ENCODE measurements at places on chromosomes 4 and X.
A peak's percentile ranks its signal among the peaks of the same experiment; 100 is the strongest.

- DNase-seq, result no peak
Measured at GRCh38 chr4:13522282-13523104, 21.8 kb downstream of the NKX3-2 start.

GRCh38 chrX:10107483-10107882 lies 49.3 kb upstream of the CLCN4 start:
- no peak for DNase-seq

DNA sequence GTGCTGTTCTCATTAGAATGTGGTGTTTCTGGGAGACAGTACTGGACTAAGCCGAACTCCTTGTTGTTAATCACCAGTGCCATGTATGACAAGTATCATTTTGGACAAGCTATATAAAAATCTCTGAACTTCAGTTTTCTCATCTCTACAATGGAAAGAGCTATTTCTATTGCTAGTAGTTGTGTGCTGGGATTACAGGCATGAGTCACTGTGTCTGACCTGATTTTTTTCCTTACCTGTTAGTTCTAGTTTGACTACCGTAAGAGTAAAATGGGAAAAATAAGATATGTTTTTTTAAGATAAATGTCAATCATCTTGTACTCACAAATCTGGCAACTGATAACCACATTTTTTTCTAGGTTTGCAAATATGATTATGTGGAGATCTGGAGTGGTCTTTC lies 192.3 kb downstream of the TLL1 start:
- no peak for DNase-seq

GRCh38 chr4:13493793-13494192 lies 9.7 kb upstream of the RAB28 start:
- no peak for DNase-seq

GRCh38 chr4:74738464-74739143 lies 55.7 kb downstream of the BTC start:
- DNase-seq, result peak; percentile 51

DNA sequence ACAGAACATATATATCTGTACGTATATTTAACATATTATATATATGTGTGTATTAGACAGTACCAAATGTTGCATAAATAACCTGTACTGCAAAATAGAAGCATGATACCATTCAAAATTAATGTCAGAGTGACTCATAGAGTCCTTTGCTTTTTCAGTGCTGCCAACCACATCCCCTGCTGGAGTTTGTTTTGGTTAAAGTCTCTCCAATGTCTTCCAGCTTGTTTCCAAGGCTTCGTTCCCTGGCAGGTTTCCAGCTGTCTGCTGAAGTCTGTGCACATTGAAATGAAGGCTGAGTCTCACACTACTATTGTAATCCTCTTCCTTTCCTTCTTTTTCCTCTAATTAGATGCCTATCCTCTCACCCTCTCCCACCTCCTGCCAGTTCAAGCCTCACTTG lies 14.9 kb downstream of the NRK start:
- peak; percentile 60 for DNase-seq

DNA sequence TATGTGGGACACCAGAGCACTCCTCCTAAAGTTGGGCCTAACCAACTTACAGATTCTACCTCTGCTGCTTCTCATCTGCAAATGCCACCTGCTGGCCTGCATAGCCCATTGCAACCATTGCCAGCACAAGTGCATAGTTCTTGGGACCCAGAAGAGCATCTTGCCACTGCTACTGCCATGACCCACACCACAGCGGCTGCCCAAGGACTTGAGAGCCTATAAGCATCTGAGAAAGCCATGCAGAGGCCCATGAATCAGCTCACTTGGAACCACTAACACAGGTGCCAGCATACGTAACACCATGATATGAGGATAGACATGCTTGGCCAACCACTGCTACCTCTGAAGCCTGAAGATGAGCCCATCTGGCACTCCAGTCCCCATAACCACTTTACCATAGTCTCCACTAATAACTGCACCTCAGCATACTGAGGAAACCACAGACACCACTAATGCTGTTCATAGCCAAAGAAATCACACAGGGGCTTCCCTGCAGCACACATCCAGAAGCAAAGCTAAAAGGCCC lies 258.1 kb upstream of the AGTR2 start:
- DNase-seq, result no peak

DNA sequence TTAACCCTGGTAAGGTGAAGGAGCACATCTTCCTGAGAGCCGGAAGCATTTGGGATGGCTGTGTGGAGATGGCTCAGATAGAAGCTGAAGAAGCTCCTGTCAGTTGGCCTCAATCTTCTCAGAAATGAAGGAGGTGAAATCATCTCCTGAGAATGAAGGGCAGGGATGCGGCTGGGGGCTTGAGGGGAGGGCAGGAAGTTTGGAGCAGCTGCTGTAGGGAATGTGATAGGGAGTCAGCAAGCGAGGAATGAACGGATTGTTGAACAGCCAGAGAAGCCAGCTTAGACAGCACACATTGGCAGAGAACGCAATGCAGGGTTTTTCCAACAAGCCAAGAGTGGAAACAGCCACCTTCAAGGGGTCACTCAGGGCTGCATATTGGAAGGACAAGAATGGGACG lies 10.0 kb downstream of the KCNE5 start:
- DNase-seq, result no peak

DNA sequence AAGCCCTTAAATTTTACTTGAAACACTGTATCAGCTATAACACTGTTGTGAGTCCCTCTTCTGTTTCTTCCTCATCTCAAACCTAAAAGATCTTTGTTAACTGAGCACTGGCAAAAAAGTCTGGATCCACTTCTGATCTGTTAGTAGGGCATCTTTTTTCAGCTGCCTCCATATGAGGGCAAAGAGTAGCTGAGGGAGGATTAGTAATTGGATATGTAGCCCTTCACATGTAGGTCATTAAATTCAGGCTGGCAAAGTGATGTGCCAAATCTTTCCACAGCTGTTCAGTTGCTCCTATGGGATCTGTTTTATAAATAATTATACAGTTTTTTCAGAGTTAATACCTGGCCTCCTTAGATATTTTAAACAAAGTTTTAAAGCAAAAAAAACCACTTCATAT lies 1.1 kb upstream of the TRMT10A start:
- DNase-seq, result peak; percentile 76
